ENCODE measurements at places on chromosomes 12 and 14. TPM values are rescaled to one million over a fixed set of nuclear protein-coding genes. Genes with fewer than 3 reads are reported as not detected.

SSPN gene
- total RNA-seq, result 12.8 TPM

FAM90A1 gene
- 0.47 TPM for total RNA-seq

TTC9 gene
- total RNA-seq, result 5.5 TPM

OAS1 gene
- total RNA-seq, result 112 TPM

KIF26A gene
- total RNA-seq, result 4.4 TPM

KLHL28 gene
- total RNA-seq, result 18.5 TPM

SRRM4 gene
- not detected for total RNA-seq

CEP128 gene
- 11.5 TPM for total RNA-seq

TPH2 gene
- total RNA-seq, result not detected

LMNTD1 gene
- 2.6 TPM for total RNA-seq

APOF gene
- total RNA-seq, result not detected

Measured in lower lobe of right lung (tissue), 2 donors.